T-helper 17 cell (primary cell): ENCODE measurements at places on chromosomes 12 and 14.

- DNase-seq = no peak
- H3K36me3 ChIP-seq = no peaks in the 10 kb centered on the region
- peak overlapping the region; percentile 19 for H3K27ac ChIP-seq
- H3K4me1 ChIP-seq = peaks cover 10% of the 10 kb centered on the region
These were observed 304.8 kb upstream of the OR4E1 start for GRCh38 chr14:21978184-21978998.

DNA sequence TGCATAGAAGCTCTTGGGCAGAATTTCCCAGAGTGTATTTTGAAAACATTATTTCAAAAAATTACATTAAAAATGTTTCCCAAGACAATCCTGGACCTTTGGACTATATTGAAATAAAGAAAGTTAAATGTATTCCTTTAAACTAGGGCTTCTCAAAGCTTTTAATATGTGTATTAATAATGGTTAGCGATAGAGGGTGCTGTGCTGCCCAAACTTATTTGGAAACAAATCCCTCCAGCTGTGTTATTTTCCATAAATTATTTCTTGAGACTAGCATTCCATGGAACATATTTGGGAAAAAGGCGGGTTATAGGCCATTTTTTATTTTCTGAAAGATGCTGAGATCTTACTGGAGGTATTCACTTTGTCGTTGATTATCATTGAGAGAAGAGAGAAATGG, 397.8 kb upstream of the MIS18BP1 start:
- DNase-seq = no peak
- H3K27ac ChIP-seq = no peak overlapping the region
- no peaks in the 10 kb centered on the region for H3K27me3 ChIP-seq
- no peaks in the 10 kb centered on the region for H3K36me3 ChIP-seq

GRCh38 chr14:99728981-99729451, 44.9 kb downstream of the CYP46A1 start:
- peaks cover 48% of the 10 kb centered on the region for H3K27me3 ChIP-seq
- no peak overlapping the region for H3K27ac ChIP-seq
- peaks cover 2% of the 10 kb centered on the region for H3K4me1 ChIP-seq
- H3K36me3 ChIP-seq = peaks cover 2% of the 10 kb centered on the region

DNA sequence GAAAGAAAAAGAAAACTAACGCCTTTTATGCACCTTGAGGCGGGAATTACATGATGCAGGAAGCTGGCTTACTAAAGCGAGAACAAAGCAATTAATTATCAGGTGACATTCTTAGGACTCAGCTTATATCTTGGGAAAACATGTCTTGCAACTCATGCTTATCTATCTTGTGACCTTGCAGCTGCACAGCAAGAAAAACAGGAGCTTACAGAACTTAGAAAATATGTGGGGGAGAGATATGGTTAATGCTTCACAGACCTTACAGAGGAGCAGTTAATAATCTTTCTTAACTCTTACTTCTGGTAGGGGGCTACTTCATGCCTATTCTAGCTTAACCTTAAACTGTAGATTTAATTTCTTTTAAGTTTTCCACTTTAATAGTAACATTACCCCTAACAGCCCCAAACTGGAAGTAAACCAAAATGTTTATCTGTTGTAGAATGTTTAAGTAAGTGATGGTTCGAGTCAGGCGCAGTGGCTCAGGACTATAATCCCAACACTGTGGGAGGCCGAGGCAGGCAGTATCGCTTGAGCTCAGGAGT, 13.2 kb upstream of the OR11G2 start:
- no peak overlapping the region for H3K4me3 ChIP-seq
- H3K27me3 ChIP-seq = peaks cover 35% of the 10 kb centered on the region
- peaks cover 2% of the 10 kb centered on the region for H3K36me3 ChIP-seq

GRCh38 chr12:32589165-32589865, 89.8 kb upstream of the DNM1L start:
- H3K27ac ChIP-seq = no peak overlapping the region
- no peaks in the 10 kb centered on the region for H3K27me3 ChIP-seq
- no peak overlapping the region for H3K4me3 ChIP-seq

- H3K27me3 ChIP-seq = no peaks in the 10 kb centered on the region
- DNase-seq = no peak
- H3K4me1 ChIP-seq = no peaks in the 10 kb centered on the region
- H3K36me3 ChIP-seq = no peaks in the 10 kb centered on the region
- H3K4me3 ChIP-seq = no peak overlapping the region
These were observed 606.5 kb downstream of the GALC start for GRCh38 chr14:87386524-87386923.

GRCh38 chr12:96890331-96890730, 16.7 kb upstream of the NEDD1 start:
- peaks cover 50% of the 10 kb centered on the region for H3K27me3 ChIP-seq
- H3K4me3 ChIP-seq = no peak overlapping the region
- peaks cover 3% of the 10 kb centered on the region for H3K4me1 ChIP-seq
- DNase-seq = no peak
- H3K27ac ChIP-seq = no peak overlapping the region

DNA sequence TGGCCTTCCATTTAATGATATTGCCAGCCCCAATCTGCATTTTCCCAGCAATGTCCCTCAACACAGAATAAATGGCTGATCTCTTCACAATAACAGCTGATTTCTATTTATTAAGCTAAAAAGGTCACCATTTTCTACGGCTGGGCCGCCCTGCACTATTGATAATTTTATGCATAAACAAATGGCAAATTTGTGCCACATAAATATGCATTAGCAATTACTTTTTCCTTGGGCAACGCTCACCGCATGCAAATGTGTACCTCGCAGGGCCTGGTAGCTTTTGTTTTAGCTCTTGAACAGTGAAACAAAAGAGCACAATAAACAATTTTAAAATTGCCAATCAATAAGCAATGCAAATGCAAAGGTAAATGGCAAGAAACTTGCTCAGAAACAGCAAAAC, 331.9 kb upstream of the SOX5 start:
- no peak overlapping the region for H3K27ac ChIP-seq
- no peak overlapping the region for H3K4me3 ChIP-seq

GRCh38 chr14:43361751-43362150, 1145.3 kb downstream of the FSCB start:
- no peak for DNase-seq
- no peak overlapping the region for H3K4me3 ChIP-seq
- no peaks in the 10 kb centered on the region for H3K36me3 ChIP-seq
- no peak overlapping the region for H3K27ac ChIP-seq
- H3K4me1 ChIP-seq = no peaks in the 10 kb centered on the region
- H3K27me3 ChIP-seq = no peaks in the 10 kb centered on the region

DNA sequence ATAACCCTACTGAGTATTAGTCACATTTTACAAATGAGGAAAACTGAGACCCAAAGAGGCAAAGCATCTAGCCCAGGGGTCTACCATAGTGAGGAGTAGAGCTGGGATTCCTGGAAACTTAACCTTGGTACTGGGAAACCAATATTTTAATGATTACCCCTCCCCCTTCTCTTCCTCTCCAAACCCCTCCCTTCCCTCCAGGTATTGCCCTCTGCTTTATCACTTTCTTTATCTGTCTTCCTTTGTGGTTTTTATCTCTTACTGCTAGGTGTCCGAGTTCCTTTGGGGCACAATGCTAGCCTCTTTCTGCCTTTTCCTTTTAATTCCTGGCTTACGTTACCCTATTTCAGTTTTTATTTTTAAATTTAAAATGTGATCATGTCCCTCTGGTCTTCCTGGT, 2.8 kb downstream of the GABARAPL1 start:
- H3K4me3 ChIP-seq = peak overlapping the region; percentile 59
- no peaks in the 10 kb centered on the region for H3K36me3 ChIP-seq
- H3K27me3 ChIP-seq = no peaks in the 10 kb centered on the region
- peak overlapping the region; percentile 49 for H3K27ac ChIP-seq
- peaks cover 25% of the 10 kb centered on the region for H3K4me1 ChIP-seq

DNA sequence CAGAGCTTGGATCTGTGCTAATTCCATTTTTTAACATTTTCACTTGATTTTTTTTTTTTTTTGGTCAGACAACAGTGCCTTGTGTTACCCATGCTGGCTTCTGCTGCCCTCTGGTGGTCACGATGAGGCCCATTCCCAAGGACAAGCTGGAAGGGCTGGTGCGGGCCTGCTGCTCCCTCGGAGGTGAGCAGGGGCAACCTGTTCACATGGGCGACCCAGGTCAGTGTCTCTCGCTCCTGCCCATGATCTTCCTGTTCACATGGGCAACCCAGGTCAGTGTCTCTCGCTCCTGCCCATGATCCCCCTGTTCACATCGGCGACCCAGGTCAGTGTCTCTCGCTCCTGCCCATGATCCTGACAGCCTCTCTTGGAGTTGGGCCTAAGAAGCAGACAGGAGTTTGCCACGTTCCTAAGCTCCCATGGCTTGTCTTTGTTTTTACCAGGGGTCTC, 59.4 kb downstream of the DGLUCY start:
- no peaks in the 10 kb centered on the region for H3K27me3 ChIP-seq
- no peak overlapping the region for H3K4me3 ChIP-seq
- H3K27ac ChIP-seq = peak overlapping the region; percentile 53

GRCh38 chr12:121217761-121218160, 7.8 kb downstream of the P2RX4 start:
- no peaks in the 10 kb centered on the region for H3K27me3 ChIP-seq
- peaks cover 27% of the 10 kb centered on the region for H3K4me1 ChIP-seq
- no peak for DNase-seq
- H3K27ac ChIP-seq = no peak overlapping the region
- H3K4me3 ChIP-seq = no peak overlapping the region
- peaks cover 13% of the 10 kb centered on the region for H3K36me3 ChIP-seq

DNA sequence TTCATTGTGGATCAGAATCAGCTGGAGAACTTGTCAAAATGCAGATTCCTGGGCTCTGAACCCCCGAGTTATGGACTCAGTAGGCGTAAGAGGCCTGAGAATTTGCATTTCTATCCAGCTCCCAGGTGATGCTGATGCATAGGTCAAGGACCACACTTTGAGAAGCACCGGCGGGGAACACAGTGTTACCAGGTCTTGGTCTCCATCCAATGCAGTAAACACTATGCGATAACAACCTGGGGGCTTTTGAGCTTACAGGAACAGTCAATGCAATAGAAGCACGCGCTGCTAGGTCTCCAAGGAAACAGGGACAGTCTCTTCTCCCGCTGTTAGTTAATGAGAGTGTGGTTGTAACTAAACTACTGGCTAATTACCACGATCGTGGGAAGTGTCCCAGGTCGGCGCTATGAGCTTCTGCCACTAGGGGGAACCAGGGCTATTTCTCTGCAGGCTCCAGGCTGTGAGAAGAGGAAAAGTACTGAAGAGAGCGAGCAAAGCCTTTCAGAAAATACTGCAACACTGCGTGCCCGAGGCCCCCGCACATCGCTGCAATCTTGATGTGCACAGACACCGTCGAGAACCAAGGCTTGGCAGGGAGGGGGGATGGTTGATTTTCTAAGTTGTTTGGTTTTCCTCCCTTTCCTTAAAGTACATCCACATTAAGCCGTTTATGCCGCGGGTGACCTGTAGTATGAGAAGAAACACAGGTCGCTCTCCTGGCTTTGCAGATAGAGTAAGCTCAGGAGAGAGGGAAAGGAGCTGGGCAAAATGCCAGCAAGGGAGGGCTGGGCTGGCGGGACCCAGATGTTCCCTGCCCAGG, 52.0 kb upstream of the KCNA1 start:
- peaks cover 45% of the 10 kb centered on the region for H3K27me3 ChIP-seq
- DNase-seq = peak; percentile 45
- peaks cover 13% of the 10 kb centered on the region for H3K4me1 ChIP-seq

- peaks cover 20% of the 10 kb centered on the region for H3K4me1 ChIP-seq
- peaks cover 5% of the 10 kb centered on the region for H3K36me3 ChIP-seq
- peaks cover 86% of the 10 kb centered on the region for H3K27me3 ChIP-seq
- H3K4me3 ChIP-seq = peak overlapping the region; percentile 74
These were observed 873 bp upstream of the GSC start for GRCh38 chr14:94770815-94771157.

- no peak overlapping the region for H3K4me3 ChIP-seq
- H3K36me3 ChIP-seq = peaks cover 2% of the 10 kb centered on the region
- H3K4me1 ChIP-seq = peaks cover 3% of the 10 kb centered on the region
- DNase-seq = no peak
- no peak overlapping the region for H3K27ac ChIP-seq
These were observed 34.0 kb downstream of the PYM1 start for GRCh38 chr12:55893723-55894122.

DNA sequence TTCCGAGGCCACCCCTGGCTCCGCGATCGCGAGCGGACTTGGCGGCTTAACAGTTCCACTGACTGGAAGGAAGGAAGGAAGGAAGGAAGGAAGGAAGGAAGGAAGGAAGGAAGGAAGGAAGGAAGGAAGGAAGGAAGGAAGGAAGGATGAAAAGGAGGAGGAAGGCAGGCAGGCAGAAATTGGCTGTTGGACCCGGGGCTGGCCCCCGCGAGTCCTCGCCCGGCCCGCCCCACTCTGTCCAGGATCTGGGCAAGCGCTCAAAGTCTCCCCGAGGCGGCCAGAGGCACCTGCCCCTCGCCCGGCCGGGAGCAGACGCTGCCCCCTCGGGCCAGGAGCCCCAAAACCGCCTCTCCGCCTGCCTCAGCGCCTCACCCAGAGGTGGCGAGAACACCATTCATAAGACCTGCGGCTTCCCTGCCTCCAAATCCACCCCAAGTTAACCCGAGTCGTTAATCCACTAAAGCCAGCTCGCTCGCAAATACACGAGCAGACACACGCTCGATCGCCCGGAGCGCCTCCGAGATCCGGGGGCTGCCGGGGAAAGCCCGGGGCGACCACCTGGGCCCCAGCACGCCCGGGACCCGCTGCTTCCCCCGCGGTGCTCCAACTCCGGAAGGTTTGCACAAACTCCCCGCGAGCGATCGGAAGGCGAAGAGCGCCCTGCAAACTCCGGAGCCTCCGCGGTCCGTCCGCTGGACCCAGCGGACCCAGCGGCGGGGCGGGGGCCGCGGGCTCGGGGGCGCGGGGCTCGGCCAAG, 844 bp downstream of the DPF3 start:
- peaks cover 20% of the 10 kb centered on the region for H3K4me1 ChIP-seq
- H3K4me3 ChIP-seq = peak overlapping the region; percentile 98
- H3K27me3 ChIP-seq = peaks cover 43% of the 10 kb centered on the region
- peaks cover 4% of the 10 kb centered on the region for H3K36me3 ChIP-seq
- H3K27ac ChIP-seq = peak overlapping the region; percentile 92
- peak; percentile 16 for DNase-seq

GRCh38 chr14:20417250-20418186, 4.2 kb upstream of the TEP1 start:
- no peaks in the 10 kb centered on the region for H3K27me3 ChIP-seq
- H3K27ac ChIP-seq = no peak overlapping the region
- H3K4me3 ChIP-seq = no peak overlapping the region
- no peak for DNase-seq
- peaks cover 4% of the 10 kb centered on the region for H3K36me3 ChIP-seq

GRCh38 chr14:65167072-65167645, 64.8 kb upstream of the MAX start:
- peaks cover 13% of the 10 kb centered on the region for H3K4me1 ChIP-seq
- no peak overlapping the region for H3K4me3 ChIP-seq

- no peaks in the 10 kb centered on the region for H3K4me1 ChIP-seq
- no peak for DNase-seq
- H3K27ac ChIP-seq = no peak overlapping the region
- H3K4me3 ChIP-seq = no peak overlapping the region
These were observed 130.8 kb downstream of the TMX1 start for GRCh38 chr14:51370758-51371386.

- no peak overlapping the region for H3K4me3 ChIP-seq
- H3K27me3 ChIP-seq = no peaks in the 10 kb centered on the region
- peaks cover 1% of the 10 kb centered on the region for H3K36me3 ChIP-seq
These were observed 9.2 kb upstream of the CCDC196 start for GRCh38 chr14:66476964-66477363.

- no peaks in the 10 kb centered on the region for H3K4me1 ChIP-seq
- H3K27me3 ChIP-seq = no peaks in the 10 kb centered on the region
- no peak overlapping the region for H3K4me3 ChIP-seq
These were observed 57.9 kb upstream of the DCN start for GRCh38 chr12:91240386-91241095.

GRCh38 chr14:31449971-31450610, 7.2 kb downstream of the DTD2 start:
- H3K4me1 ChIP-seq = peaks cover 4% of the 10 kb centered on the region
- H3K27me3 ChIP-seq = no peaks in the 10 kb centered on the region
- no peak overlapping the region for H3K27ac ChIP-seq

GRCh38 chr14:24806061-24806678, 172.2 kb upstream of the GZMB start:
- peaks cover 64% of the 10 kb centered on the region for H3K27me3 ChIP-seq
- H3K27ac ChIP-seq = no peak overlapping the region
- H3K4me1 ChIP-seq = peaks cover 2% of the 10 kb centered on the region
- H3K36me3 ChIP-seq = peaks cover 2% of the 10 kb centered on the region
